Neural crest cell (in vitro differentiated cells): ENCODE measurements at places on chromosomes 13 and 19. TPM values are rescaled to one million over a fixed set of nuclear protein-coding genes. Genes with fewer than 3 reads are reported as not detected.

GRCh38 chr19:50482271-50482855, 5.7 kb upstream of the GARIN5A start:
- no peak overlapping the region for H3K27ac ChIP-seq
- peaks cover 8% of the 10 kb centered on the region for H3K27me3 ChIP-seq
- no peak for DNase-seq
- H3K36me3 ChIP-seq = peaks cover 36% of the 10 kb centered on the region

DNA sequence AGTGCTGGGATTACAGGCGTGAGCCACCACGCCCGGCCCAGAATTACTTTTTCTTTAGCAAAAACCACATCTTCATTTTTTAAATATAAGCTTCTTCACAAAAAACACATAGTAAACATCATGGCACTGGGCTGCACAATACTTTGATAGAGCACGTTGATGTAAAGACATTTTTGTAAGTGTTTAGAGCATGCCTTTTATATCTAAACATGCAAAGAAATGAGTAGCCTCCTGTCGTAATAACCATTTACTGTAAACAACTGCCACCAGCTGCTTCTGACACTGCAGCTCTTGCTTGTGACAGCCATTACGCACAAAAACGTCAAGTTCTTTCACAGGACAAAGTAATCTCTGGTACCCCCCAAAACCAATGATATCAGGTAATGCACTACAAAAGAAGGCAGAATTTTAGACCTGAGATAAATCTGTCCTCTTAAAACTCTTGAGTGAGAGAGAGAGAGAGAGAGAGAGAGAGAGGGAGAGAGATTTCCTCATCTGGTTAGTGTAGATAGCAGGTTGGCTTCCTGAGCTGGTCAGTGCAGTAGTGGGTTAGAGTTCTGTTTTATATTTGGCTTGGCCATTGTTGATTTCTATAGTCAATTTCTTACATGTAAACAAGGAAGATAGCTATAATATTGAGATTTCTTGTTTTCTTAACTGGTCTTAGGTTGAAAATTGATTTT, 6.7 kb upstream of the ZNF548 start:
- no peak overlapping the region for H3K4me3 ChIP-seq
- H3K27ac ChIP-seq = no peak overlapping the region
- H3K27me3 ChIP-seq = peaks cover 8% of the 10 kb centered on the region
- no peaks in the 10 kb centered on the region for H3K4me1 ChIP-seq

Gene LILRB3
- total RNA-seq = not detected in 2 replicates

Gene SPC24
- 67.0 and 71.3 TPM in 2 replicates for total RNA-seq
